ENCODE measurements at places on chromosomes 4 and X. TPM values are rescaled to one million over a fixed set of nuclear protein-coding genes. Genes with fewer than 3 reads are reported as not detected.

The FOXP3 gene
- 0.99 TPM for polyA plus RNA-seq

DNA sequence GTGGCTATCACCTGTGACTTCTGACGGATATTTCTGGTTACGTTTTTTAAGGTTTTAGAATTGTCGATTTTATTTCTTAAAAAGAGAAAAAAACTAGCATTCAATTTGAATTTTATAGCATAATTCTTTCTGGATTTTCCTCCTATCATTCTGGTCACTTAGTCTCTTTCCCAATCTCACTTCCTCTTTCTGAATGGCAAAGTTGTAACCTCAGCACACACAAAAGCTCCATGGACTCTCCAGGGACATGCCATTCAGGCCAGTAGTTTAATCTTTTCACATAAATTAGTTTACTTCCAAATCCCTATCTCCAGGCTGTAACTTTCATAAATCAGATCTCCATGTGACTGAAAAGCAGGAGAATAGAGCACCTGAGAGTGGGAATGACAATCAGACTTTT, 110.7 kb downstream of the ARAP2 start:
- no peak for DNase-seq

DNA sequence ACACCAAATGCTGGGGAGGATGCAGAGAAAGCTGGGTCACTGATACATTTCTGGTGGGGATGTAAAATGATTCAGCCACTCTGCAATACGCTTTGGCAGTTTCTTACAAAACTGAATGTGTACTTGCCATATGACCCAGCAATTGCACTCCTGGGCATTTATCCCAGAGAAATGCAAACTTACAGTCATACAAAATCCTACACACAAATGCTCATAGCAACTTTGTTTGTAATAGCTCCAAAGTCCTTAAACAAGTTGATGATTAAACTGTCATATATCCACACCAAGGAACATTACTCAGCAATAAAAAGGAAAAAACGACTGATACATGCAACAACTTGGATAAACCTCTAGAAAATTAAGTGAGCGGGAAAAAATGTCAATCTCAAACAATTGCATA, 12.3 kb downstream of the MID1 start:
- no peak for DNase-seq

GRCh38 chr4:167119392-167119791, 114.9 kb downstream of the SPOCK3 start:
- no peak for DNase-seq
